ENCODE measurements at places on chromosomes 12 and 14.

DNA sequence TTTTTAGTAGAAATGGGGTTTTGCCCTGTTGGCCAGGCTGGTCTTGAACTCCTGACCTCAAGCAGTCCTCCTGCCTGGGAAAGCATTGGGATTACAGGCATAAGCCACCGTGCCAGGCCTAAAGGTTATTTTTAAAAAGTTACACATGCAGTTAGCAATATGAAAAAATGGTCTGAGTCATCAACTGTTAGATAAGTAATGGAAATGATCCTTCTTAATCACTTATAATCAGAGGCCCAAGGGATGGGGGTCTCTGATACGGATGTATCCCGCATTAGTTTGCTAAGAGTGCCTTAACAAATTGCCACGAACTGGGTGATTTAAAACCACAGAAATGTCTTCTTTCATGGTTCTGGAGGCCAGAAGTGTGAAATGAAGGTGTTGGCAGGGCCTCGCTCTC, 54.1 kb upstream of the FERMT2 start:
- no peak for DNase-seq

- no peak for DNase-seq
These were observed 46.0 kb downstream of the SCN8A start for GRCh38 chr12:51636986-51637385.

DNA sequence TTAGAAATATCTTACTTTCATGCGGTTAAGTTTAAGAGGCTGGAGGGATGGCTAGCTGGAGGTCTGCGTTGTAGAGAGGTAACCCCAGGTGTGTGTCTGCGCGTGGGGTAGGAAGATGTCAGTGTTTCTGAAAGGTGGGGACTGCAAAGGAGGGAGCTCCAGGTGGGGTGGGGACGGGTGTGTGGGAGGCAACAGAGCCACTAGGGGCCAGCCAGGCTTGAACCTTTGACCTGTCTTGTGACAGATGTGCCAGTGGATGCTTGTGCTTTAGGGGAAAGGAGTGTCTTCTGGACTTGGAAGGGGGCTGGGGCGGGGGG, 841 bp downstream of the GLI1 start:
- no peak for DNase-seq

- DNase-seq = peak; percentile 21
These were observed 29.0 kb downstream of the TESC start for GRCh38 chr12:117069926-117070900.

- no peak for DNase-seq
These were observed 684.5 kb downstream of the C12orf50 start for GRCh38 chr12:87344699-87345098.

GRCh38 chr14:33993246-33993645, 42.4 kb upstream of the EGLN3 start:
- no peak for DNase-seq

- DNase-seq = no peak
These were observed 26.6 kb upstream of the GALNT9 start for GRCh38 chr12:132355742-132356681.

DNA sequence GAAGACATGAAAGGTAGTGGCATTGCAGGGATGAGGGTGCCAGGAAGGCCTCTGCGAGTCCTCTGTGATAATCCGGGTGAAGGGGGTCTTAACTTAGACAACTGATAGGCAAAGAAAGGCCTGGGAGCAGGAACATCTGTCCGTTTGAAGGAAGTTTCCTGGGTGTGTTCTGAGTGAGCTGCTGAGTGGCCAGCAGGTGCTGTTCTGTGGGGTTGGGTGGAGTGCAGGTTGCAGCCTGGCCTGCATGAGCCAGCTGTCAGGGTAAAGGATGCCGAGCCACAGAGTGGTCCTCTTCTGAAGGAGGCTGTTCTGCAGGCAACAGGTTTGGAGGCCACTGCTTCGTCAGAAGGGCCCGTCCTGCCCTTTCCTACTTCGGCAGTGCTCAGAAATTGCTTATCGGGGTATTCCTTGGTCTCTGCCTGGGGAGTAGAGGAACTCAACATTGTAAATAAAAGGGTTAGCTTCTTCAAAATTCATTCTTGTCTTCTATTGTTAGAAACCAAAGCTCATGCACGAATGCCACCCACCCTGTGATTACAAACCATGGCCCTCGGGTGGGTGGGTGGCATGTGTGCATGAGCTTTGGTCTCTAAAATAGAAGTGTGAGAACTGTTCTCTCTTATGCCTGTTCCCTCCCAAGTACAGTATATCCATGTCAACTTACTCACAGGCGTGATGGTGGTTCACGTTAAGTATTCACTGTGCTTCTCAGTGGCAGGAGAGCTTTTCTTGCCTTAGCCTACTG, 118.9 kb downstream of the CHST11 start:
- no peak for DNase-seq

DNA sequence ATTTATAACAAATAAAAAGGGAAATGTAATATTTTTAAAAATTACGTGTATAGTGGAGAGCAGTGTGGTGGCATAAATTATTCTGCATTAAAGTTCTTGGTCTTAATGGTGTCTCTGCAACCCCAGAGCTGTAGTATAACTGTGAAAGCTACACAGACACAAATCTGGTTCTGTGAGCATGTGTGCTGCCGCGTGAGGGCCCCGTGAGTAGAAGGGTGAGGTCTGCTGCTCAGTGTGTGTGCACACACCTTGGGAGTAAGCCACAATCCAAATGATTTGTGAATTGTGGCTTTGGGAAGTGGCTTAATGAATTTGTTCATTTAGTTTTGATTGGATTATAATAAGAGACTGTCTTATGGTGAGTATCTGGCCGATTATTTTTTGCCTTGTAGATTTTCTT, 16.8 kb downstream of the PELI2 start:
- DNase-seq = no peak

- no peak for DNase-seq
These were observed 630.0 kb upstream of the LMO3 start for GRCh38 chr12:17235996-17236395.

GRCh38 chr12:18135086-18135485, 45.1 kb upstream of the RERGL start:
- DNase-seq = no peak

DNA sequence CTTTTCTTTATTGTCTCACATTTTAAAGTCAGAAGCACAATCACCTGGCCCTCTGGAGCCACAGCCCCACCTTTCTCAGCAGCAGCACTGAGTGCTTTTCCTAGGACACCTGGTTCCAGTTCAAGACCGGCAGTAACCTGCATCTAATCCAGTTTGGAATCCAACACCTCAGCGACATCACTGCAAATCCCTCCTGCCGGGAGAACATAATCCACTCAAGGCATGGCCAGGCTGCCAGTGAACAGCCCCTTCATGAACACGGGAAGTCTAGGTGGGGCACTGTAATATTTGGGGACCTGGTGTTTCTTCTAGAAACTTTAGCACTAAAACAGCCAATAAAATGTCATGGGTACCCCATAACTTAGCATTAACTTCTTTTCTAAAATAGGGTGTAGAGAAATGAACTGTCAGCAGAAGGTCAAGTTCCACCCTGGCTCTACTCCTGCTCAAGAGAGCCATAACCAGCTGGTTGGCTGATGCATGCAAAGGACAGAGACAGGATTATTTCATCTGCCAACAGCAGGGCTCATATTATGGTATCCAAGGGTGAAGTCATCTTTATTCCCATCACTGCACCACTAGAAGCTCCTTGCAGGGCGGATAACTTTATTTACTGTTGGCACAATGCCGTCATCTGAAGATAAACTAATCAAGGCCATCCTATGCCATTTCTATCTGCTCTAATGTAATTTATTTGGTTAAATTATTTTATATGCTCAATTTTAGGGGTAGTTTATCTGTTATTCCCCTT, 76.7 kb downstream of the TTC7B start:
- DNase-seq = no peak

DNA sequence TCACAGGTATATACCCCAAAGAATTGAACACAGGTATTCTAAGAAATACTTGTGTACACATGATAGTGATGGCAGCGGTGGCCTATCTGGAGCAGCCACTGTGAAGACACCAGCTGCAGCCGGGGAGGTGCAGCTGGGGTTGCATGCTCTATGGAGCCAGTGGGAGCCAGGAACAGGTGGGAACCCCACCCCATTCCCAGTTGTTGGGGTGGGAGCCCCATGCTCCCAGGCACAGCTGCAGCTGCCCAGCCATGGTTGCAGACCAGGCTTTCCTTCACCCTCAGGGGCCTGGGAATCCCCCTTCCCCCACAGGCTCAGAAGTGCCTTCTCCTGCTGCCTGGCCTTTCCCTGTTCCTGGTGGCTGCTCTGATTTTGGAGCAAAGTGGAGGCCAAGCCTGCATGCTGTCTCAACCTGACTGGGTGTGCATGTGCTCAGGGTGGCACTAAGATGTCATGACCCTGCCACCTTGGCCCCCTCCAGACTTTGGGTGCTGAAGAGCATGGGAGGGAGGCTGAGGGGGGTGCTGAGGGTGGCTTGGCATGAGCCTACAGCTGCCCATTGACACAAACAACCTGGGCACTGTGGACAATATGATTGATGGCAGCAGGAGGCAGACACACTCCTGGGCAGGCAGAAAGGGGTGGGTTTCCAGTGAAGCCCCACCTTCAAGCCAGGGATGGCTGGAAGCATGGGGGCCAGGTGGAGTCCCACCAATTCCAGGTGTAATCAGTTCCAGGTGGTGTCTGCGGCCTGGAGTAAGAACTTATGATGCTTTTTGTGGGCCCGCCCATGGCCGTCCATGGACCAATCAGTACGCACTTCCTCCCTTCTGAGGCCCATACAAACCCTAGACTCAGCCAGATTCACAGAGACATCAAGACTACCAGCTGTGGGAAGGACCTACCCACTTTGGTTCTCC, 234.7 kb downstream of the ADGRD1 start:
- DNase-seq = no peak

DNA sequence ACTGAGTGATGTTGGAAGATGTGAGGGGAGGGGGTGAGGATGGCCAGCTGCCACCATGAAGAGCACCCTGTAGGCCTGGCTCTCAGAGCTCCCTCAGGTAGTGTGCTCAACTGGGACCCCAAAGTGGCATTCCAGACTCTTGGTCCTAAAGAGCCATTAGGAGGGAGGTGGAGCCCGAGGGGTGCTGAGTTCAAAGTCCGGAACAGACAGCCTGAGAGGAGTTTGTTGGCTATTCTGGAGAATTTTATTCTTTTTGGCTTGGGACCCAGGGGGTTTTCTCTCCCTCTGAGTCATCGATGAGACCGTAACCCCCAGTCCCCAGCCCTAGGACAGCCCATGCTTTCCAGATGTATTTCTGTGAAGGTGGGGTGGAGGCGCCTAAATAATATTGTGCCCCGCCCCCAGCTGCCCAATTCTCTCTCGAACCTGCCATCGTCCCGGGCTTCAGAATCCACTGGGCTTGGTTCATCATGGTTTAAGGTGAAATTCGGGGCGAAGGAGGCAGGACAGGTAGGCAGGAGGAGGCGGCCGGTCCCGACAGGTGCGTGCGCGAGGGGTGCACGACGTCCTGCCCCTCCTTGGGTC, 690 bp upstream of the RBP5 start:
- DNase-seq = no peak

DNA sequence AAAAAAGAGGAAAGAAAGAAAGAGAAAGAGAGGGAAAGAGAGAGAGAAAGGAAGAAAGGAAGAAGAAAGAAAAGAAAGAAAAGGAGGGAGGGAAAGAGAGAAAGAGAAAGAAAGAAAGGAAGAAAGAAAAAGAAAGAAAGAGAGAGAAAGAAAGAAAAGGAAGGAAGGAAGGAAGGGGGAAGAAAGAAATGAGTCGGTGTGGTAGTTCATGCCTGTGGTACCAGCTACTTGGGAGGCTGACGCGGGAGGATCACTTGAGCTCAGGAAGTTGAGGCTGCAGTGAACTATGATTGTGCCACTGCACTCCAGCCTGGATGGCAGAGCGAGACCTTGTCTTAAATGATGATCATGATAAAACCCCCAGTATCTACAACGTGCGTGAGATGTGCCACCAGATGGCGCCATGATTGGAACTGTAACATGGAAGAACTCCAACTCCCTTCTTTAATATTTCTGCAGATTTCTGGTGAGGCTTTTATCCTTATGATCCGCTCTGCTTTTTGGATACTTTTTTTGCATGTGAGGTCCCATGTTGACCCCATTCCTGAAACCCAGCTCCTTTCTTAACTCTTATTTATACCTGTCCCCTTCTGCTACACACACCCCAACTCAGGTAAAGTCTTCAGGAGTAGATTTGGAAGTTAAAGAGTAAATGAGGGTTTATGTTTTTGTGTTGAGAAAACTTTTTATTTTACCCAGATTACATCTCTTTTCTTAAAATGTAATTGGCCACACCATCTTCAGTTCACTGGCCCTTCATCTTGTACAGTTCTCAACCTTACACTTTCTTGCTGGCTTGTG, 25.6 kb downstream of the RNASE10 start:
- peak; percentile 7 for DNase-seq

GRCh38 chr12:96810057-96810456, 97.0 kb upstream of the NEDD1 start:
- DNase-seq = no peak

GRCh38 chr14:98899441-98899840, 372.6 kb downstream of the BCL11B start:
- no peak for DNase-seq

DNA sequence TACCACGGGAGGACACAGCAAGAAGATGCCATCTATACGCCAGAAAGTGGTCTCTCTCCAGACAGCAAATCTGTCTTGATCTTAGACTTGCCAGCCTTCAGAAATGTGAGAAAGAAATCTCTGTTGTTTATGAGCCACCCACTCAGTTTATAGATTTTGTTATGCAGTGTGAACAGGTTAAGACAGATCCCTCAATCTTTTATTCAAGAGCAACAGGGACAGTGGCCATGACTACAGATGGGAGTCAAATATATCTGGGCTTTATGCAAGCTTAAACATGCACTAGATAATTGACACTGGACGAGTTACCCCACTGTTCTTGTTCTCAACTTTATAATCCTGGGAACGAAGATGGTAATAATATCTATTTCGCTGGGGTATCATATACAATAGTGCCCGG, 288.7 kb downstream of the RPAP3 start:
- DNase-seq = no peak

DNA sequence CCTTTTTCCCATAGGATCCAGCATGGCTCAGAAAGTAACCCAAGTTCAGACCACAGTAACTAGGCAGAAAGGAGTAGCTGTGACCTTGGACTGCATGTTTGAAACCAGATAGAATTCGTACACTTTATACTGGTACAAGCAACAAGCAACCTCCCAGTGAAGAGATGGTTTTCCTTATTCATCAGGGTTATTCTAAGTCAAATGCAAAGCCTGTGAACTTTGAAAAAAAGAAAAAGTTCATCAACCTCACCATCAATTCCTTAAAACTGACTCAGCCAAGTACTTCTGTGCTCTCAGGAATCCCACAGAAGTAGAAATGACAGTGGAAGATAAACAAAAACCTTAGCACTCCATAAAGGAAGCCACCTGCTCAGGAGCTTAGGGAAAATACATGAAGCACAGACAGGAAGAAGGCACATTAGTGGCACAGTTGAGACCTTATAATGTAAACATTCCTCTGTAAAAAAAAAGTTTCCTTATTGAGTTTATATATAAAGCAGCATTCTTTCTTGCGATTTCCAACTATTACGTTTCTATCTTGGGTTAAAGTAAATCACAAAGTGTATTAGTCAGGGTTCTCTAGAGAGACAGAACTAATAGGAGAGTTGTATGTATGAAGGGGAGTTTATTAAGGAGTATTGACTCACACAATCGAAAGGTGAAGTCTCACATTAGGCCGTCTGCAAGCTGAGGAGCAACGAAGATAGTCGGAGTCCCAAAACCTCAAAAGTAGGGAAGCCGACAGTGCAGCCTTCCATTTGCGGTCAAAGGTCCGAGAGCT, 398.4 kb downstream of the DAD1 start:
- no peak for DNase-seq

DNA sequence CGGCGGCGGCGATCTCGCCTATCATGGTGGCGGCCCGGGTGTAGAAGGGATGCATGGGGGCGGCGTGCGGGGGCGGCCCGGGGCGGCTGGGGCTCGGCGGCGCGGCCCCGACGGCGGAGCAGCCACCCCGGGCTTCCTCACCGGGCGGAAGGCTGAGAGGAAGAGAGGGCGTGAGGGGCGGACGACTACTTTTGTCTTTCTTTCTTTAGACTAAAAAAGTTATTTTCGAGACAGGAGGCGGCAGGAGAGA, 240 bp downstream of the BTG1 start:
- DNase-seq = no peak
